ENCODE measurements at places on chromosomes 6 and 20. TPM values are rescaled to one million over a fixed set of nuclear protein-coding genes. Genes with fewer than 3 reads are reported as not detected.

Gene LZTS3
- total RNA-seq = 4.9 TPM

Gene SPATA25
- 1.9 TPM for total RNA-seq

Gene POU5F1
- 0.09 TPM for total RNA-seq

Gene TAGAP
- not detected for total RNA-seq

Gene PRL
- total RNA-seq = not detected

Gene SRMS
- total RNA-seq = not detected
